ENCODE measurements at places on chromosomes 2 and 18.
A peak's percentile ranks its signal among the peaks of the same experiment; 100 is the strongest.

DNA sequence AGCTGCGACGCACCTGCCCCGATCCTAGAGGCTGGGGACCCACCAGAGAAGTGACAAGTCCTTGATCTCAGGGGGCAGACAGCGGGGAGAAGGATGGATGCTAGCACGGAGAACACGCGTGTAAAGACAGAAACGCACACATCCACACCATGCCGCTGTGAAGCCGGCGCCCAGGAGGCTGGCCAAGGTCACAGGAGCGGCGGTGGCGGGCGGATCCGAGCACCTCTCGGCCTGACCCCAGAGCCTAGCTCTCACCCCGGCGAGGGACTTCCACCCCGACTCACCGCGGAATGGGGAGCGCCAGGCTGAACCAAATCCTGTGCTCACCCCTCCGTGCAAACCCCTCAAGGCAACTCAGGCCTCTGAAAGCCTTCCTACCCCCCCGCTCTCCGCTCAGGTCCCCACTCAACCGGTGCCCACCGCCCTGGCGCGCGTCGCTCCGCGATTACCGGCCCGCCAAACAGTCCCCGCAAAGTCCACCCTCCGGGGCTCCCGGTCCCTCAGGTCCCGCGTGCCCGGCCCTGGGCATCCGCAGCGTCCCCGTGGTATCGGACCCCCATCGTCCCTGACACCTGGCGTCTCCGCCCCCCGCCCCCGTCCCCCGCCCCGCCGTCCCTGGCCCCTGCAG is 460 bp upstream of the LRRFIP1 start:
- no peak for DNase-seq

- DNase-seq = no peak
Observed at GRCh38 chr2:10499911-10500521, 51.9 kb upstream of the ODC1 start.

- peak; percentile 90 for DNase-seq
Observed at GRCh38 chr18:3593381-3593903, 143.5 kb downstream of the TGIF1 start.

DNA sequence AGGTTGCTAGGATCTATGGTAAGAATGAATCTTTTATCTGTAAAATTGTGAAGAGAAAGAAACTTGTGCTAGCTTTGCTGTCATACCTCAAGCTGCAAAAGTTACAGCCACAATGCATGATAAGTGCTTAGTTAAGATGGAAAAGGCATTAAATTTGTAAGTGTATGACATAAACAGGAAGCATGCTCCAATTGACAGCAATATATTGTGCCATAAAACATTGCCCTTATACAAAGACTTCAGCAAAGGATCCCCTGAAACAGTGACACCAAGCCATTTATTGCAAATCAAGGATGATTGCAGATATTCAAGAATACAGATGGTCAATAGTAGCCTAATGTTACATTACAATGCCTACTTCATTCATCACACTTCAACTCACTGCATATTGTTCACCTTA is 283.1 kb downstream of the CPS1 start:
- no peak for DNase-seq

All from fibroblast of upper back skin (primary cell).